ENCODE measurements at places on chromosomes 11 and 22.
A peak's percentile ranks its signal among the peaks of the same experiment; 100 is the strongest.

GRCh38 chr11:70072861-70073755, 5.0 kb upstream of the ANO1 start:
- no peak for DNase-seq
- H3K4me3 ChIP-seq = no peak overlapping the region
- no peaks in the 10 kb centered on the region for H3K27me3 ChIP-seq
- no peak overlapping the region for H3K27ac ChIP-seq
- no peaks in the 10 kb centered on the region for H3K36me3 ChIP-seq

- DNase-seq = no peak
- no peak overlapping the region for H3K27ac ChIP-seq
- no peak overlapping the region for H3K4me3 ChIP-seq
- H3K27me3 ChIP-seq = no peaks in the 10 kb centered on the region
- H3K36me3 ChIP-seq = no peaks in the 10 kb centered on the region
These were observed 8.6 kb downstream of the CCDC34 start for GRCh38 chr11:27354359-27354965.

GRCh38 chr11:108511851-108512474, 13.8 kb upstream of the POGLUT3 start:
- H3K4me1 ChIP-seq = no peaks in the 10 kb centered on the region
- no peak overlapping the region for H3K27ac ChIP-seq
- DNase-seq = no peak

DNA sequence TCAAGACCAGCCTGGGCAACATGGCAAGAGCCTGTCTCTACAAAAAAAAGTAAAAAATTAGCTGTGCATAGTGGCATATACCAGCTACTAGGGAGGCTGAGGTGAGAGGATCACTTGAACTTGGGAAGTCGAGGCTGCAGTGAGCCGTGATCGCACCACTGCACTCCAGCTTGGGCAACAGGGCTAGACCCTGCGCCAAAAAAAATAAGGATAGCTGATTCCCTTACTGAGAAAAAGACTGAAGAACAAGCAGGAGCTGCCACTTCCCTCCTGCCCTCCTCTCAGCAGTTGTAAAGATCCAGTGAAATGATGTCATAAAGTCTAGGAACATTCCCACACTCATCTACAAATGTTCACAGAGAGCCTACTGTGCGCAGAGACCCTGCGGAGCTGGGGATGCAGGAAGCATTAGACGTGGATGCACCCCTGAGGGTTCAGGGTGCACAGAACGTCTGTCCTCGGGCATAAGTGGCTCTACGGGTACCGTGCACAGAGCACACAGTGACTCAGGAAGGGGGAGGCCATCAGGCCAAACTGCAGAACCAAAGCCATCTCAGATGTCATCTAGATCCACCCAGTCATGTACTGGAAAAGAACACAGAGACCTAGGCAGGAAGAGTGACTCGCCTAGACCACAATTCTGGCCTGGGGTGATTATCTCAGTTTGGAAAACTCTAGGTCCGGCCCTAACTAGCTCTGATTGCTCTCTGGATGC, 11.7 kb downstream of the SEC14L2 start:
- no peaks in the 10 kb centered on the region for H3K4me1 ChIP-seq
- H3K27ac ChIP-seq = no peak overlapping the region

GRCh38 chr11:61279934-61280659, 15.0 kb downstream of the VWCE start:
- no peak for DNase-seq
- no peak overlapping the region for H3K27ac ChIP-seq
- H3K4me3 ChIP-seq = no peak overlapping the region
- peaks cover 15% of the 10 kb centered on the region for H3K4me1 ChIP-seq

GRCh38 chr22:42367980-42368378, 64.2 kb downstream of the NFAM1 start:
- no peak for DNase-seq
- peak overlapping the region; percentile 64 for H3K4me3 ChIP-seq
- no peaks in the 10 kb centered on the region for H3K27me3 ChIP-seq

- DNase-seq = peak; percentile 38
- H3K4me3 ChIP-seq = no peak within 1 kb of the TSS
- H3K4me1 ChIP-seq = peaks cover 36% of the 10 kb centered on the region
- H3K36me3 ChIP-seq = no peaks in the 10 kb centered on the region
- no peaks in the 10 kb centered on the region for H3K27me3 ChIP-seq
These were observed at the start of gene ALDH3B1 for GRCh38 chr11:68010090-68011041. TSS of gene ALDH3B1 (plus strand) at chr11:68010327. CDS start at chr11:68015298, 4,971 bp downstream.

DNA sequence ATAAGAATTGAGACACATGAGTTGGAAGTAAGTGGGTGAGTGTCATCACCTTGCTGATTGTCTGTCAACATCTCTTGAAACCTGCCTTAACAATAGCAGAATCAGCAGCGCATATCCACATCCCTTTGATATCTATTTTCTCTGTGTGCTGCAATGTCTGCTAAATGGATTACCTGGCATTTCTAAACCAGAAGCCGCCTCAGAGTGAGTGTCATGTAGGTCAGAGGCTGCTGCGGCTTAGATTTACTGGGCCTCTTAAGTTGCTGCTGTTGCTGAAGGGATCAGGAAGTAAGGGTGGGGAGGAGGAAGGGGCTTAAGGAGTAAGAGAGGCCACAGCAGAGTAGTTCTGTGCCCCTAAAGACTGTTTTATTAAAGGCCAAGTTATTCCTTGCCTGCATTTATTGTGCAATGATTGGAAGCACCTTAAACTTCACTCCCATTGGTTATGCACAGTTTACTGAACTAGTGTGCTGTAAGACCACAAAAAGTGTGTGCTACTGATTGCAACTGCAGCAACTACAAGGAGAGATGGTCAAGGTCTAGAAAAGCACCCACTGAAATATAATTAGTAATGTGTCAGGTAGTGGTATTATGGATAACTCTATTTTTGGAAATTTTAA, 29.8 kb upstream of the TMEM41B start:
- H3K27ac ChIP-seq = no peak overlapping the region
- no peak for DNase-seq
- H3K36me3 ChIP-seq = no peaks in the 10 kb centered on the region
- no peak overlapping the region for H3K4me3 ChIP-seq
- H3K4me1 ChIP-seq = no peaks in the 10 kb centered on the region

- H3K27me3 ChIP-seq = no peaks in the 10 kb centered on the region
- no peaks in the 10 kb centered on the region for H3K4me1 ChIP-seq
These were observed 19.2 kb upstream of the OR56A3 start for GRCh38 chr11:5922749-5923426.

- no peak overlapping the region for H3K4me3 ChIP-seq
- H3K4me1 ChIP-seq = no peaks in the 10 kb centered on the region
- no peaks in the 10 kb centered on the region for H3K27me3 ChIP-seq
- H3K27ac ChIP-seq = no peak overlapping the region
- no peak for DNase-seq
- no peaks in the 10 kb centered on the region for H3K36me3 ChIP-seq
These were observed 56.6 kb downstream of the FAM83F start for GRCh38 chr22:40051322-40051721.

GRCh38 chr11:15828215-15828853, 528.0 kb downstream of the SOX6 start:
- DNase-seq = no peak
- no peak overlapping the region for H3K4me3 ChIP-seq
- H3K4me1 ChIP-seq = peaks cover 5% of the 10 kb centered on the region
- no peaks in the 10 kb centered on the region for H3K36me3 ChIP-seq
- H3K27me3 ChIP-seq = no peaks in the 10 kb centered on the region
- H3K27ac ChIP-seq = no peak overlapping the region

All from esophagus squamous epithelium (tissue), 5 donors.